COLO829 (cell line): ENCODE measurements at places on chromosomes 2 and 18.

DNA sequence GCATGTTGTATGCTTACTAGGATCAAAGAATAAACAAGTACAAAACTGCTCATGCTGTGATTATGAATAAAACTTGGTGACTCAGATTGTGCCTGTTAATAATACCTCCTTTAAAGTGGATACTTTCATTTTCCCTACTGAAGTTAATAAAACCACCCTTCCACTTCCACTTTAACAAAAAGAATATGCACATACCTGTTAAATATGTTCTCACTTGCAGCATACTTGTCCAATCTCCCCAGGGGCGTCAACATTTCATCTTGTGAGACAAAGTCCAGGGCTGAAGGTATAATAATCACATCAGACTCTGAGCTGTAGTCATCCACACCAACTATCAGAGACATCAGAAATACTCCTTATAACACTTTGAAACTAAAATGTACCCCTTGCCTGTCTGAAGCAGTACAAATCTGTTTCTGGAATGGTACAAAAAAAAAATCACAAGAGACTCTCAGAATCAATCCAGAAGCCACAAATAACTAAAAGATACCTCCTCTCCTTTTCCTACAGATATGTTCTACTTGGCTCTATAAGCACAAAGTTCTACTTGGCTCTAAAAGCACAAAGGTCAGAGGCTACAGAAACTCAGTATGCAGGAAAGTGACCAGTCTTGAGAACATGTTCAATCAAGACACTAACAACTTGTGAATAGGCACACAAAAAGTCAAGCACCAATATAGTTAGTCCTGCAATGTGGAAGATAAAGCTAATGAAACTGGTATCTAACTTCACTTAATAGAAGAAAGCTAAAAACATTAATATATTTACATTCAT is 19.3 kb downstream of the PPP4R1 start:
- DNase-seq, result no peak

DNA sequence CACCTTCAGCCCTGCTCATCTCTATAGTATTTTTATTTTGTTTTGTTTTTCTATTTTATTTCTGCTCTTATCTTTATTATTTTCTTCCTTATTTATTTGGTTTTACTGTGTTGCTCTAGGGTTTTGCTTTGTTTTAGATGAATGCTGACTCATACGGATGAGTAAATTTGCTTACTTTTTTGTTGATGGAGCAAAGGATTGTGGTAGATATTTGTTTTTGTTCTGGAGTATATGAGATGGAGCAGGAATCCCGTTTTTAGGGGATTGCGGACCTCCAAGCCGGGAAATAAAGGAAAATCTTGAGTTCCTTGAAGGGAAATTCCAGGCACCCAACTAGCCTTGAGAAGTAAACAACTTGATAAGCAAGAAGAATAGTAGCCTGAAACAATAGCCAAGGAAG is 15.3 kb upstream of the COLEC12 start:
- DNase-seq, result no peak

- peak; percentile 62 for DNase-seq
Measured at GRCh38 chr2:215548714-215549113, 112.8 kb upstream of the FN1 start.

DNA sequence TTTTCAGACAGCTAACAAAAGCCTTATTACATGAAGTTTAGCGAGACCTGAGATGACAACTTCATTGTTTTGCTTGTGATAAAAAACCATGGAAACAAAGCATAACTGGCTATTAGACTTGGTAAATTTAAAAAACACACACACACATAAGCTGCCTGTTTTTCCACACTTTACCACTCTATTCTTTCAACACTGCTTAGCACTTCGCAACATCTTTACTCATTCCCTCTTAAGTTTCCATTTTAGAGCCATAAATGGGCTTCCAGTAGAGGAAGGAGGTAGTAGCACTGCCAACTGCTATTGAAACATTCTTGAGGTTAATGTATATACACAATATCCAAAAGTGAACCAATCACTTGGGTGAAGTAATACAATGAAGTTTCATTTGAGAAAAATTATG is 54.1 kb downstream of the BAZ2B start:
- no peak for DNase-seq

DNA sequence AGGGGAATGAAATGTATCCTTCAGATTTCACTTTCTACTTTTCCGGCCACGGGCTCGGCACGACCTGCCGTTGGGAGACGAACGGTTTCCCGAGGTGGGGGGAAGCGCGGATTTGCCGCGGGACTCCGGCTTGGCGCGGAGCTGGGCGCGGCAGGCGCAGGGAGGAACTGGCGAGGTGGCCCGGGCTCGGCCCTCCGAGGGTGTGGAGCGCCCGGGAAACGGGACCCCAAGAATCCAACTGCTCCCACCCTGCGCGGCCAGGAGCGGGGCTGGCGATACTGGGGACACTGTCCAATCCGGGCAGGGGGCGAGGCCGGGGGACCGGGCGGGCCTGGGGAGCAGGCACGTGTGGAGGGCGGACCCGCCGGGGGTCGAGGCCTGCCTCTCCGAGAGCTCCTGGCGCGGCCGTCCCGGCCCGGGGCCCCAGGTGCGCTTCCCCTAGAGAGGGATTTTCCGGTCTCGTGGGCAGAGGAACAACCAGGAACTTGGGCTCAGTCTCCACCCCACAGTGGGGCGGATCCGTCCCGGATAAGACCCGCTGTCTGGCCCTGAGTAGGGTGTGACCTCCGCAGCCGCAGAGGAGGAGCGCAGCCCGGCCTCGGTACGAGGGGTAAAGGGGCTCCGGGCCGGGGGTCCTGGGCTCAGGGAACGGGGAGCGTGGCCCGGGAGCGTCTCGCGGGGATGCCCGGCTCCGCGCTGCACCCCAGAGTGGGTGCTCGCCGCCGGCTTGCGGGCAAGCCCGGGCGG is at the start of gene ANXA4:
Gene ANXA4, plus strand, starts transcription at position 560 of the 747 bp plus-strand sequence. CDS start 39,432 bp downstream, outside the sequence.
- DNase-seq, result peak; percentile 77

- DNase-seq, result peak; percentile 45
Measured at GRCh38 chr18:9631814-9632496, 17.6 kb upstream of the PPP4R1 start.

- DNase-seq, result no peak
Measured at GRCh38 chr18:11669271-11669947, 19.7 kb upstream of the GNAL start.

DNA sequence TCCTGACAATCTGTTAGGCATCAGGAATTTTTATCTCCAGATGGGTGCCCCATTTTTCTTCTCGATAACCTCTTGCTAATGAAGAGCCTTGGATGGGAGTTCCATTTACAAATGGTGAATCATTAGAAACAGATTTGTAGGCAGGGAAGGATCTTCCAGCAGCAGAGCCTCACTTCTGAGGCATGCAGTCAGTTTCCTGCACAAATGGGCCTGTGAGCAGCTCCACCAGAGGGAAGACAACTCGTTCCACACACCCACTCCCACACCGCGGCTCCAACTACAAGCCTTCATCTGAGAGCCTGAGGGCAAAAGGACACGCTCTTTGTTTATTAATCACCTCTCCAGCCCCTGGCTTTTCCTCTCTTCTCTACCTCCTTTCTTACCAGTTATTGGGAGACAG is 108.5 kb downstream of the CTAGE1 start:
- DNase-seq, result no peak

- DNase-seq, result peak; percentile 83
Measured at GRCh38 chr2:65278531-65278981, 50.9 kb downstream of the ACTR2 start.

DNA sequence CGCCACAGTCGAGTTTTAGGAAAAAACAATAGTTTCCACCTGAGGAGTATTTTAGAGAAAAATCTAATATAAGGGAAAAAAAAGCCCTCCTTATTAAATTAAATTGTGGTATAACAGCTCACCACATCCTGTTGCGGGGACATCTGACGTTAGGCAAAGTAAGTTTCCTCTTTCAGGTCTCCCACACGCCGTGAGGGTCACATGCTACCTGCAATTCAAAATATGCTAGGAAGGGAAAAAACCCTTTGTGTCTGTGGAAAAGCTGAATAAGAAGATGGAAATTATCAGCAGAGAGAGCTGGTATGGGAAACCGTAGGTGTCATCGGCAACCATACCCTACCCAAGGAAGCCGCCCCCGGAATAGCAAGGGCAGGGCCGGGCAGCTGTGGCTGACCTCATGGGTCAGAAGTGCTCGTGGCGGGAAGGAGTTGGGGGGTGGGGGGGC is 128.0 kb downstream of the NFATC1 start:
- no peak for DNase-seq

- no peak for DNase-seq
Measured at GRCh38 chr2:111239581-111240249, 119.0 kb downstream of the BCL2L11 start.

DNA sequence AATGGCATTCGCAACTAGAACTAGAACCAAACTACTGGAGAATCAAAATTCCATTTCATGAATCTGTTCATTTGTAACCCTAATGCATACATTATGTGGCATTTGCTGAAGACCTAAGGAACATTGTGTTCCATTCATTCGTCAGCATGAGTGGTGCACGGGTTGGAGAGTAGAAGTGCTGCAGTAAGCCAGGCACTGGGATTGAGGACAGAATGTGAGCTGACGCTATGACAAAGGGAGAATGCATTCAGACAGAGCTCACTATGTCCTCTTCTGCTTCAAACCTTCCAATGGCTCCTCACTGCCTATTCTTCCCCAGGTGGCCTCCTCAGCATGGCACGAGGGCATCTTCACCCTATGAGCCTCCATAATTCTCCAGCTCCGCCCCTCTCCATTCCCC is 6.3 kb upstream of the MYOM1 start:
- DNase-seq, result no peak

DNA sequence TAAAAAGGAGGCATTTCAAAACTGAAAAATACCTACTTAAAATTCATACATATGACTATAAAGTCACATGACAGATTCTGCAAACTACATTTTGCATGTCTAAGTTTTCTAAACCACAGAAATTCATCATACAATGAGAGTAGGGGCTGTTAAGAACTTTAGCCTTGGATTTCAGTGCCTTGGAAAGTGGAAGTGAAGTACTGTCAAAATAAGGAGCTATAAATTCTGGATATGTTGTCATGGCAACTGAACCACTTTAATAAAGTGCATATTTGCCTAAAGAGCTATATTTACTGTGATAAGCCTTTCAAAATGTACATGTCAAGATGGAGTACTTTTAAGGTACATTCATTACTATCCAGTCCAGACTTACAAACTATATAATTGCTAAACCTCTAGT is 227.1 kb downstream of the RAB3GAP1 start:
- no peak for DNase-seq

DNA sequence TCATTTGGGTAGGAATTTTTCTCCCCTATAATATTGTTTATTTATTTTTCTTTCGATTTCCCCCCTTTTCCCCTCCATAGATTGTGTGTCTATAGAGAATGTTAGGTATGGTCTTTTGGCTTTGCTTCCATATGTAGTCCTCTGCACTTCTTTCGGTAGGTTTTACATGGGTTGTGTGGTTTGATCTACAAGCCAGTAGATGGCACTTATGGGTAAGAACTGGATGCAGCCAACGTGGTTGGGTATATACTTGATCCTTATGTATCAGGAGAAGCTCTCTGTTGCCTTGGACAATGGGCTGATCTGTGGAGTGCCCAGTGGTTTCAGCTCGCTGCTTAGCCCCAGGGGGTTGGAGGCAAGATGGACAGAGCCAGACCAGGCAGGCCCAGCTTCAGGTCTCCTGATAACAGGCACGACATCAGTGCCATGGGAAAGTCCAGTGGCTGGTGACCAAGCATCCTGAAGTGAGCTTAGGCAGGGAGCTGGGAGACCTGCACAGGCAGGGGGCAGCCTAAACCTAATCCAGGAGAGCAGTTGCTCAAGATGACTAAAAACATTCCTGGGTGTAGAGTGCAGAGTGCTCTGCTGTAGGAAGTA is 488.3 kb downstream of the CCDC85A start:
- DNase-seq, result no peak

DNA sequence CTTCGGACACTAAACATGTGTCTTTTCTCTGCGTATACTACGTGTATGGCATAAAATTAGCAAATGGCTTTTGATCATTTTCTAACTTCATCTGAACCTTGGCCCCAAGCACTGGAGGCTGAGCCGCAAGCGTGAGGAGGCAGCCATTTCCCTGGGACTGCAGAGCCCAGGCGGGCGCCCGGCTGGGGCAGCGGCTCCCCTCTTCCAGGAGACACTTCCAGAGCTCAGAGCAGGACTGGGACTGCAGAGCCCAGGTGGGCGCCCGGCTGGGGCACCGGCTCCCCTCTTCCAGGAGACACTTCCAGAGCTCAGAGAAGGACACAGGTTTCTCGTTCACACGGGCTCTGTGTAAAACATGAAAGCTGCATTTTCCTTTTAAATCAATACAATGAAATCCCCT is 484.1 kb upstream of the SALL3 start:
- no peak for DNase-seq

- DNase-seq, result no peak
Measured at GRCh38 chr2:240451108-240451611, 15.7 kb downstream of the GPC1 start.

DNA sequence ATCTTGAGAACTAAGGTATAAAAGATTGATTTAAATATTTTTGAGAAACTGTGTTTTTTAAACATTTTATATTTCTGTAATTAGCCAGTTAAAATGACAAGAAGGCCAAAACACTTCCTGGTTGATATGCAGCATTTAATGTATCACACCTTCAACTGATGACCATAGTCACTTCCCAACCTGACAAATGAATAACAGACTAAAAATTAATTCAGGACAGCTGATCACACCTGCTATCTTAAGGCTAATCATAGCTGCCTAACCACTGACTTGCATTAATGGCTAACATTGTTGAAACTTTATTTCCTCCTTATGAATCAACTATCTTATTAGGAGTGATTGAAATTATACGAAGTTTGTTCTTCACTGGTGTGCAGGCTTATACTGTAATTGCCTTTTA is 125.8 kb upstream of the MSTN start:
- DNase-seq, result no peak

DNA sequence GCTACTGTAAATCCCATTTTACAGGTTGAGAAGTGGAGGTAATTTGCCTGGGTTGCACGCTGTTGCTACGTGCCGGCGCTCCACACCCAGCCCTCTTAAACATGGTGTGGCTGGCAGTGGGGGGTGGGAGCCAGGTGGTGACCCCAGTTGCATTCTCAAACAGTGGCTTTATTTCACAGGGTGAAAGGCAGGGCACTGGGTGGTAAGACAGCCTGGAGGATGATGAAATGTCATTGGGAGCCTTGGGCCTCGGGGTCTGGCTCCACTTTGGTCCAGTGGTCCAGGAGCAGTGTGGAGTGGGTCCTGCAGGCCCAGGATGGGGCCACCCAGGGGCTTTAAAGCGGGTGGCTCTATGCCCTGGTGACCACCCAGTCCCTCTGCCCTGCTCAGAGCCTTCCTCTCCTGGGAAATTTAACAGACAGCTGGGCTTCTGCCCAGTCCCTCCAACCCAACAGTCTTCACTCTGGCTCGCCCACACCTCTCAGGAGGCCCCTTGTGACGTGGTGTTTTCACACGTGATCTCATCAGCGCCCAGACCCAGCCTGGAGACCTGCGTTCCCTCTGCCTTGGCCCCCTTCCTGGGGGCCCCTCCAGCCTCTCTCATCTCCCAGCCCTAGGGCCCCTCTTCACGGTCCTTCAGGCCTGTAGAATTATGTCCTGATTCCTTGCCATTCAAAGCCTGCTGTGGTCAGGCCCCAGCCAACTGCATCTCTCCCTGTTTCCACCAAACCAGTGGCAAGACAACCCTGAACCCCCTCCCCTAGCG is 92.5 kb downstream of the INHBB start:
- no peak for DNase-seq
